Activated CD4-positive, alpha-beta memory T cell treated with anti-CD3 and anti-CD28 coated beads, Interleukin-2, amount 10 ng/mL, durations not matched to agents 7 days and 5 days (primary cell): ENCODE measurements at places on chromosomes 11 and 22.

DNA sequence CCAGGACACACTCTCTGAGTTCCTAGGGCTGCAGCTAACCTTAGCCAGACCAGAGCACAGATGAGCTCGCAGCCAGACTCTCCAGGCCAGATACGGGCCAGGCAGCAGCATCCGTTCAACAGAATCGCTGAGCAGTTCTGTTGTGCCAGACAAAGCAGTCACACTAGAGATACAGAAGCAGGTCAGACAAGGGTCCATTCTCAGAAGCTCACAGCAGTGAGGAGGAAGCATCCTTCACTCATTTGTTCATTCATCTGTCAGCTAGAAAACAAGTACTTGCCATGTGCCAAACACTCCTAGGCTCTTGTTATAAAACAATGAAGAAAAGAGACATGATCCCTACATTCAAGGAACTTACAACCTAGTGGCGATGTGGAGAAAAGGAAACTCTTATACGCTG is 2.6 kb downstream of the LMO2 start:
- DNase-seq: no peak

DNA sequence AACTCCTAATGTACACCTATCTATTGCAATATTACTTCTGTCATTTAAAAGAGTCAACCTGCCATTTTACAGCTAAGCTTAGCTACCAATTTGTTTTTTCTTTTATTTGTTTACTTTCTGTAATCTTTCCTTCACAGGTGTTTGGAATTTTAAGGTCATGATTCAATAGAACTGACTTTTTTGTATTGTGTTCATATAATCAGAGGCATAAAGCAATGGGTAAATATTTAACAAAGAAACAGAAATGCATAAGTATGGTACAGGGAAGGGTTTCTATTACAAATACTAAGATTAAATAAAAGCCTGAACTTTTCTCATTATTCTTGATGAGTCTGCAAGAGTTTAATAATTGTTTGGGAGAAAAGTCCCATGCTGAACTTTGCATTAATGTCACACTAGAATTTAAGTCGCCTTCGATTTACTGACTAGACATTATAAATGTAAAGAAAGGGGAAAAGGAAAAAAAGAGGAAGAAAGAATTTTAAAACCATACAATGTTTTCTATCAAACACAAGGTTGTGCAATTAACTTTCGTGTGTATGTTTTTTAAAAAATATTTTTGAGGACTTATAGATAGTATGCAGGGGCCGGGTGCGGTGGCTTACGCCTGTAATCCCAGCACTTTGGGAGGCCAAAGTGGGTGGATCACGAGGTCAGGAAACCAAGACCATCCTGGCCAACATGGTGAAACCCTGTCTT is 35.0 kb upstream of the HIPK3 start:
- DNase-seq: no peak

DNA sequence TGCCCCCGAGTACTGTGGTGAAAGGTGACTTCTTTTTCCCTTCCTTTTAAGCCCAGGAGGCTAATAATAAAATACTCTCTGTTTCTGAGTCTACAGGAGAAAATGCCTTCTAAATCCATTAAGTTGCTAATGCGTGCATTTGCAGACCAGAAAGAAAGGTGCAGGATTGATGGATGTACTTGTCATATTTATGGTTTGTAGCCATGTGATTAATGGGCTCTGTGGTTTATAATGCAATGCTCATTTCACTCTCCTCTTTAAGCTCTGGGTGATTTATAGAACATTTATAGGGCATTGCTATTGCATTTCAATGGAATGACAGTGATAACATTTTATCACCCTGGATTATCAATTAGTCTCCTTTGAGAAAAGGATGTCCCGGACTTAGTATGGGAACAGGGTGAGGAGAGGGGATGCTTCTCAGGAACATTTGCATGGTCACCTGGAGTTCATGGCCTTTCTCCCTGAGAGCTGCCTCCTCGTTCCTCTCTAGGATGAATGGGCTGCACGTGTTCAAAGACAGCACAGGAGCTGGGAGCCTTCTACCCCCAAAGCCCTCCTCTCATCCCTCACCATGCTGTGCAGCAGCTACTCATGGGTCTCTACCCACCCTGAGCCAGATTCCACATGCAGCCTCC is 82.8 kb upstream of the HMGXB4 start:
- no peak for DNase-seq

GRCh38 chr11:1755692-1756561 is 5.5 kb upstream of the IFITM10 start:
- no peak for DNase-seq

DNA sequence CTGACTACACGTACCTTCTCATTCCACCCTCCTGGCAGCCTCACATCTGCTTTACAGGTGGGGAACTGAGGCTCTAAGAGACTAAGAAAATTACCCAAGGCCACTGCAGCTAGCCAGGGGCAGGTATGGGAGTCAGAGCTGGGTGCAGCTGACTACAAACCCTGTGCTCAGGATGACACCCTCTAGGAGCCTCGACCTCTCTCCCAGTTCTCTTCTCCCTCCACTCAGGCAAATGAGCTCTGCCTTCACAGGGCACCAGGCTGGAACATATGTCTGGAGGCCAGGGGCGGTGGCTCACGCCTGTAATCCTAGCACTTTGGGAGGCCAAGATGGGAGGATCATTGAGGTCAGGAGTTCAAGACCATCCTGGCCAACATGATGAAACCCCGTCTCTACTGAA is 4.0 kb downstream of the SYT12 start:
- DNase-seq: no peak

- no peak for DNase-seq
Measured at GRCh38 chr22:43941449-43941848, 13.8 kb upstream of the SAMM50 start.

DNA sequence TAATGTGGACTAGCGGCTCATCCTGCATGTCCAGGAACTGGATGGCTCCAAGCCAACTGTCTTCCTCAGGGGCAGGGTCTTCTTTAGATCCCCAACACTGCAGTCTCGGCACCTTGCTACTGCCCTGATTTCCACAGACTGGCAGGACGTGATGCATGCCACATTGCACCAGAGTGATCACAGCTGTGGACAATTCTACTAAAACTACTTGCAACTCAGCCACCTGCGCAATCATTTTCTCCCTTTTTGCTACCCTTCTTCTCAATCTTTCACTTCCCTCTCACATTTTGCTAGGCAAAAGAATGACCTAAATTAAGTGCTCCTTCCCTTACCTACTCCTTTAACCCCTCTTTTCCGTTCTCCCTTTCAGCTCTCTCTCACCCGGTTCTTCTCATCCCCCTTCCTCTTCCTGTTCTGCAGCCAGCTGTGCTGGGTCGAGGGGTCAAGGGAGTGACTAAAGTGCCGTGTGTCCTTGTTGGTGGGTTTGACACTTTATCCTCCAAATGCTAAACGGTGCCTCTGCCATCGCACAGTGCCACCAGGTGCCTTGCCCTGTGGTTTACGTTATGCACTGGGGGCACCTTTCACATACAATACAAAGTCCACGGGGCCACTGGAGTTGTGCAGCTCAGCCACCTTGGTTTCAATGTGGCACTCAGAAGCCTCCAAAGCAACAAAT is 11.5 kb upstream of the PEX26 start:
- DNase-seq: no peak

DNA sequence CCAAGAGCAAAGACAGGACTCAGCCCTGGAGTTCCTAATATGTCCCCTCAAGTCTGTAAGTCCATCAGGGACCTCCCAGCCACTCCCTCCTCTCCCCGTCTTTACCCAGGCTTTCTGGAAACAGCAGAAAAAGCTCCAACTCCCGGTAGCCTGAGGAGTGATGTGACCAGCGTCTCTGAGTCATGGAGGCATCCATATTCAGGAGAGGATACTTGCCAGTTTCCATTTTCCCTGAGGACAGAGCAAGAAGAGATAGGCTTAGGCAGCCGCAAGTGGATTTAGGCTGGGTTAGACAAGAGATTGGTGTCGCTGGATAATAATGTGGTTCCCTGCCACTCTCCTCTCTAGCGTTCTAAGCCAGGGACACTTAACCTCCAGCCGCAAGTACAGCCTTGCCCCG is 206.6 kb downstream of the GRIK4 start:
- no peak for DNase-seq

DNA sequence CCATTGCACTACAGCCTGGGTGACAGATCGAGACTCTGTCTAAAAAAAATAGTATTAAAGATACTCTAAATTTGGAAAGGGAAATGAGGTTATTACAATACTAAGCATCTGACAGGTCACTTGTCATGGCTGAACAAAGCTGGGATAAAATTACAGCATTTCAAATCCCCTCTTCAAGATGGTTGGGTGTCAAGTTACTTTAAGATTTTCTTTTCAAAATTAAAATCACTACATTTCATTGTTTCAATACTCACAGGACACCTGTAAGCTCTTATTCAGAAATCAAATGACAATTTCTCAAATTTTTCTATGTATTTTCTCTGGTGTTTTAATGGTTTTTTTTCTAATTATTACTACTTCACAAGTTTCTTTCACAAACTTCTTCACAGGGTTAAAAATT is 5.7 kb downstream of the TAF1D start:
- no peak for DNase-seq

GRCh38 chr11:84990141-84990540 is 637.0 kb downstream of the DLG2 start:
- no peak for DNase-seq

- no peak for DNase-seq
Measured at GRCh38 chr11:70328556-70328955, 58.1 kb downstream of the PPFIA1 start.

DNA sequence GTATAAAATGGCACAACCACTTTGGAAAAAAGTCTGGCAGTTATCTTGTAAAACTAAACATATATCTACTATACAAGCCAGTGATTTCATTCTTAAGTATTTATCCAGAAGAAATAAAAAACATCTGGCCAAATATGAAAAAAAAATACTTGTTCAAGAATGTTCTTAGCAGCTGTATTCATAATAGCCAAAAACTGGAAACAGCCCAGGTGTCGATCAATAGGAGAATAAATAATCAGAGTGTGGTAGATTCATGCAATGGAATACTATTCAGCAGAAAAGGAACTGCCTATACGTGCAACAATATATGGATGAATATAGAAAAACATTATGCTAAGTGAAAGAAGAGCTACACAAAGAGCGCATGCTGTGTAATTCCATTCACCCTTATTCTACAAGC is 36.7 kb downstream of the POU2AF1 start:
- no peak for DNase-seq

DNA sequence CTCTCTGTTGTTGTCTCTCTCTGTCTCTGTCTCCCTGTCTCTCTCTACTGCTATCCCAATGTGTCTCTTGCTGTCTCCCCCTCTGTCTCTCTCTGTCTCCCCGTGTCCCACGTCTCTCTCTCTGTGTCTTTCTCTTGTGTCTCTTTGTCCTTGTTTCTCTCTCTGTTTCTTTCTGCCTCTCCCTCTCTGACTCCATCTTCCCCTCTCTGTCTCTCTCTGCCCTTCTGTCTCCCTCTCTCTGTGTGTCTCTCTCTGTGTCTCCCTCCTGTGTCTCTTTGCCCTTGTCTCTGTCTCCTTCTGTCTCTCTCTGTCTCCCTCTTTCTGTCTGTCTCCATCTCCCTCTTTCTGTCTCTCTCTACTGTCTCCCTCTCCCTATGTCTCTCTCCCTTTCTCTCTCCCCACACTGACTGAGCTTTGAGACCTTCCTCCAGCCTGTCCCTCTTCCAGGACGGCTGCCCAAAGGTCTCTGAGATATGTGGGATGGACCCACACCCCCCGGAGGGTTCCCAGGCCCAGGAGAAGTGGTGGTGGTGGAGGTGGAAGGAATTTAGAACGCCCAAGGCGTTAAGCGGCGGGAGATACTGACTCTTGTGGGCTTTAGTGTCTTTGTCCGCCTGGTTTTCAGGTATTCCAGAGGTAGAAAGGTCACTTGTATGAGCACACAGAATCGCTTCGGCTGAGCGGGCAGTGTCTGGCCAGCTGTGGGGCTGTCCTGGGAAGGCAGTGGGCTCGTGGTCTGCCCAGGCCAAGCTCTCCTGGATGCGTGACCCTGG is 65.5 kb upstream of the CCND1 start:
- DNase-seq: no peak

GRCh38 chr11:45294499-45294898 is 8.4 kb upstream of the SYT13 start:
- DNase-seq: no peak
